ENCODE measurements at places on chromosomes 2 and 18.

- DNase-seq: no peak
Measured at GRCh38 chr18:57353137-57353939, 981 bp downstream of the ST8SIA3 start.

DNA sequence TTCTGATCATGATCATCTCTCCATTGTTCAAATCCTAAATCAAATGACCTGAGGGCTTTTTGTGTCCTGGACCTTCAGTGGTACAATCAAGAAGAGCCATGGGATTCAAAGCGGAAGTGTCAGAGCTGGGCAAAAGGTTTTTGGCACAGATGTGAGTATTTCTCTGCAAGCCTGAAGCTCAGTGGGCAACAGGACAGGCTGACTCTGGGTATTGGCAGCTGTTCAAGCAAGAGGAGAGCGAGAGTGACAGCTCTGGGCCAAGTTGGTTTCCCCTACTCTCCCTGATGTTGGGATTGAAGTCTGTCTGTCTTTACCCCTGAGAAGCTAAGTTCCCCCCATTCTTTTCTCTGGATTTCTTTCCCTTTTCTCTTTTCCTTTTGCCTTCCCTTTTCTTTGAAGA is 33.3 kb downstream of the DSEL start:
- no peak for DNase-seq

- DNase-seq: no peak
Measured at GRCh38 chr2:167127135-167127534, 238.9 kb downstream of the XIRP2 start.

DNA sequence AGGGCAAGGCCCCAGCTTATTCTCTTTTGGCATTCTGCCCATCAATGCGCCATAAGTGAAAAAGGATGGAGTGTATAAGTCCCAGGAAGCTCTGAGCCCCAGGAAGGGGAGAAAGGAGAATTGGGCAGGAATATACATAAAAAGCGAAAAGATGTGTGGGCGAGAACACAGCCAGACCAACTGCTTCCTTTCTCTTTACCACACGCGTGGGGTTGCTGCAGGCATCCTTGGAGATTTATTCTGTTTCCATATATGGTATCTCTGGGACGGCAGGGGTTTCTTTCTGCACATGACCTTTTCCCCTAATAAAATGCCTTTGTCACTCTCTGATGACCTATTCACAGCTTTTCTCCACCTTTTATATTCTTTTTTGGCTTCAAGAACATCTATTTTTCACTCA is 440.5 kb downstream of the NBAS start:
- DNase-seq: no peak

All from mucosa of gallbladder (tissue), 1 donor.